ENCODE measurements at places on chromosomes 7 and 10.
A peak's percentile ranks its signal among the peaks of the same experiment; 100 is the strongest.

DNA sequence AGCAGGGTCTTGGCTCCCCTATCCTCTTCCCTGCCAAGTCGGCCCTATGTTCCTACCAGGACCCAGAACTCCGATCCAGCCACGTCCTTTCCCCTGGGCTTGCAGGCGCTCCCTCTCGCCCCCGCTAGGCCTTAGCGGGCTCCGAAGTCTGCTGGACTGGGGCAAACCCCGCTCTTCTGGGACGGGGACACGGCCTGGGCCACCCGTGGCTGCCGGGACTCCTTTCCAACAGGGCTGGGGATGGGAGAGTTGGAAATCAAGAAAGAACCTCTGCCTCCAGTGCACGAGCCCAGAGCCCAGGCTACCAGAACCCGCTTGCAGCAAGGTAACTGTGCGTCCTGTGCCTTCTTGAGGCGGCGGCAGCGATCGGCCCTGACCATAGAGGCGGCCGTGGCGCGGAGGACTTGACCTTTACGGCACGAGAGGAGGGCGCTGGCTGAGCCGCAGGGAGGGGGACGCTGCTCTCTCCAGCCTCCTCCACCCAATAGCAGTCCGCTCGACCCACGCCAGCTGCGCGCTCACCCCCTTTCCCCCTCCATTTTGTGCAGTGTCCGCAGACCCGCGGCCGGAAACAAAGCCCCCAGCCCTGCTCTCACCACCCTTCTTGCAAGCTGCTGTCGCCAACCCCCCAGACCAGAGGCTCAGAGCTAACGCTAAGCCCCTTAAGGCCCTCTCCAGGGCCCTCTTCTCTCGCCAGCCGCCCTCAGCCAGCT lies 7.0 kb upstream of the HOXA11 start:
- DNase-seq, result no peak

DNA sequence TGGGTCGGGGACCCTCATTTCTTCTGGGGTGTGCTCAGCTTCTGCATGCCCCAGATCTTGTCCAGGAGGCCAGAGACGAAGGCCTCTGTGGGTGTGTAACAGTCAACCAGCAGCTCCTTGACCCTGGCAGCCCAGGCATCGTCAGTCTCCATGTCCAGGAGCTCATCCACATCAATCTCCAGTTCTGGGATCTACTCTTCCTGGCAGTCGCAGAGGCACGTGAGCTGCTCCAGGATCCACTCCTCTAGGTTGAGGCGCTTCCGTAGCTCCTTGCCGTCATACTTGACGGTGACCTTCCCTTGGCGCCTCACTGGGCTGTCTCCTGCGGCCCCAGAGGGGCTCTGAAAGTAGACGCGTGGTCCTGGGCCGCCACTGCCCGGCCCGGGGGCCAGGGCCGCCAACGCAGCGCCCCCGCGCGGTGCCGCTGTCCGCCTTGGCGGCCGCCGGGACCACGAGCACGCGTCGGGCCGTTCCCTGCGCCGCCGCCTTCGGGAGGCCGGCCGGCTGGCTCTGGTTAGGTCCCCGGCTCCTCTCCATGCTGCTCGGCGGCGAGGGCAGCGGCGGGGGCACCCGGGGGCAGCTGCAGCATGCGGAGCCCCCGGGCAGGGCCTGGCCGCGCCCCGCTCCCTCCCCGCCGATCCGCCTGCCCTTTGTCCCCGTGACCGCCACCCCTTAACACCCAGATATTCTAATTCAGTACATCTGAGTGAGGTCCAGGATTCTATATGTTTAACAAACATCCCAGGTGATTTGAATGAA lies 170.5 kb downstream of the SEPTIN7 start:
- DNase-seq, result no peak

GRCh38 chr10:71294091-71294561 lies 24.9 kb upstream of the SLC29A3 start:
- DNase-seq, result no peak

- DNase-seq, result no peak
Observed at GRCh38 chr10:94052281-94052680, 58.5 kb downstream of the PLCE1 start.

GRCh38 chr10:79248341-79249185 lies 98.7 kb upstream of the PPIF start:
- DNase-seq, result no peak

- DNase-seq, result no peak
Observed at GRCh38 chr7:3080106-3080505, 36.4 kb upstream of the CARD11 start.

- DNase-seq, result no peak
Observed at GRCh38 chr10:77563638-77564270, 73.9 kb downstream of the KCNMA1 start.

DNA sequence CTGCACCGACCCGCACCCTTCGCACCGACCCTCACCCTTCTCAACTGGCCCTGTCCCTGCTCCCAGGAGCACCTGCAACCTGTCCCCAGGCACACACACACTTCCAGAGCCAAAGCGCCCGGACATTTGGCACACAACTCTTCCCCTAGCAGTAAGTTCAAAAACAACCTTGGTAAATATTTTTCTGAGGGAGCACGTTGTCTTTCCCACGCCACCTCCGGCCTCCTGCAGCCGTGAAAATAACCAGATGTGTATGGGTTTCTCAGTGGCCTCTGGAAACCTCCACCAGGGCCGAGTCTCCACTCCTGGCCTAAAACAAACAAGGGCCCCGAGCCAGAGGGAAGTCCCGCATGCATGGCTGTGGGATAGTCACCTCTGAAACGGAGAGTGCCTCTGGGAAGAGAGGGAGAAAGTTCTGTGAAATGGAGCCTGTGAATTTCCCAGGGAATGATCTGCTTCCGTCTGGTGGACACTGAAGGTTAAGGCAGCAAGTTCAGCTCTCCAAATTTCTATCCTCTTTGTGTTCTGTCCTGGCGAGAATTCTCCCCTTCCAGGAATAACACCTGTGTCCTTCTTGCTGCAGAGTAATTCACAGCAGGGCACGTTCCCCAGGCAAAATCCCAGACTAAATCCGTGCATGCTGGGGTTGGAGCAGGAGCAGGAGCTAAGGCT lies 15.8 kb downstream of the PODXL start:
- no peak for DNase-seq

DNA sequence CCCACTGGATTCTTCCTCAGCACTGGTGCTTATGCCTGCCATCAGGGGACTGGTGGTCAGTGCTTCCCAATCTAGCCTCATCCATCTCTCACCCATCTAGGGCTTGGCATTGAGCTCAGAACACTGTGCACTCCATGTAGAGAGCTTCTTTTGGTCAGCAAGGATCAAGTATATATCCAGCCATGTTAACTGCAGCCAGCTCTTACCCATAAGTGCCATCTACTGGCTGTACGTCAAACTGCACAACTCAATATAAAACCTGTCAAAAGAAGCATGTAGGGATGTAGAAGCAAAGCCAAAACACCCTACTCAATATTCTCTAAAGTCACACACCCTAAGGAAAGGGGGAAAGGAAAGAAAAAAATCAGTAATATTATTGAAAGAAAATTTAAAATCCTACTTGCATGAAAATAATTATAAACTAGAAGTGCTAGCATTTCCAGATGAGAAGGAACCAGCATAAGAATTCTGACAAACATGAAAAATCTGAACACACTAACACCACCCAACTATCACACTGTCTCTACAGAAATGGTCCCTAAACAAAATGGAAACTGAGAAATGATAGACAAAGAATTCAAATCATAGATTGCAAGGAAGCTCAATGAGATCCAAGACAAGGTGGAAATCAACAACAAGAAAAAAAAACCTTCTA lies 531.1 kb upstream of the STEAP1 start:
- DNase-seq, result peak; percentile 12

- DNase-seq, result no peak
Observed at GRCh38 chr7:70356085-70356786, 758.0 kb downstream of the AUTS2 start.

DNA sequence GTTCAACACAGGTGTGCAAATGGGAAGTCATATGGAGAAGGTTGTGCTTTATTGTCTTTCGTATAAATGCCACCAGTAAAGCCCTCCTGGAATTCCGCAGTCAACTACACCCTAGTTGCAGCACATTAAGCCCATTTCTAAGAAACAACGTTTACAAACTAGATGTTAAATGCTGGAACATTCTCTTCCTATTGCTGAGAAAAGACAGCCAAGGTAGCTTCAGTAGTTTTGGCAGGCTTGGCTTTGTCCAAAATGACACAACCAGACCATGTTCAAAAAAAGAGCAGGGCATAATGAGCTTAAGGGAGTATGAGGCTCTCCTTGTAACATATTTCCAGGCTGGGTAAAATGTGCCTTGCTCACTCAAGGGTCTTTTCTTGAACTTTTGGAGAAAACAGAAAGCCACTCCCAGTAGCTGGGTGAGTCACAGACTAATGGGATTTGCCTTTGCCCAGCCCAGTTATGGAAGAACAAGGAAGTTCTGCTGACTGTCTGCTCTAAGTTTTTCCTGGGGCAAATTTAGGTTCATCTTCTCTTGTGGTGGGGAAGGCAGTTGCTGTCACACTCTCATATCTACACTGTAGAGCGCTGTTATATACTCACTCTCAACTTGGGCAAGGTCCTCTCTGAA lies 238.7 kb downstream of the PLXNA4 start:
- no peak for DNase-seq

DNA sequence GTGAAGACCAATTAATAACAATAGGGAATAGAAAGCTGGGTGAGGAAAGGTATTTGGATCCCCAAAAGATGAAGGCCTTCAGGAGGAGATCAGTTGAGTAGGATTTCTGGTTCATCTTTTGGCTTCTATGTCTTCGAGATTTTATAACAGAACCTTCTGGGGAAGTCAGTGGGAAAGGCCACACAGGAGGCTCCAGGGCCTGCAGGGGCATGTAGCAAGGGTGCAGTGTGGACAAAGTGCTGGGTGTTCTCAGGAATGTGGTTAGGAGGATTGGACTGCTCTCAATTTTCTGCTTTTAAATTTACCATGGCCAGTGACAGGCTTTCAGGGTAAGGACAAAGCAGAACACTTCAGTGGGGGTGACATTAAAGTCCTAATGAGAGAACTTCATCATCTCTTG lies 378.0 kb downstream of the CCSER2 start:
- DNase-seq, result no peak

- DNase-seq, result no peak
Observed at GRCh38 chr7:96218664-96219243, 103.1 kb downstream of the SLC25A13 start.

- no peak for DNase-seq
Observed at GRCh38 chr7:21587139-21587784, 44.4 kb downstream of the DNAH11 start.

DNA sequence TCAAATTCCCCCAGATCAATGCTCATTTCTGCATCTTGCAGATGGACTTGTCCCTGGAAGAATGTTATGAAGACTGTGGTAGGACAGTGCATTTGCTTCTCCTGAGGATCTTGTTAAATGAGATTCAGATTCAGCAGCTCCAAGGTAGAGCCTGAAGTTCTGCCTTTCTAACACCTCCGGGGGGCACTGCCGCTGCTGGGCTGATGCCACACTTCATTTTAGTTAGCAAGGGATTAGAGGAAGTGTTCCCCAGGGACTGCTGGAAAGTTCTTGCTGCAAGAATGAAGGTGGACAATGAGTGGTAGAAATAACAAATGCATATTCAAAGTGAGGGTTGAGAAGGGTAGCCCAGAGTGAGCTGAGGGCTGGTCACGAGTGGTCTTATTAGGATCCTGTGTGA lies 434.3 kb upstream of the AKR1E2 start:
- no peak for DNase-seq

DNA sequence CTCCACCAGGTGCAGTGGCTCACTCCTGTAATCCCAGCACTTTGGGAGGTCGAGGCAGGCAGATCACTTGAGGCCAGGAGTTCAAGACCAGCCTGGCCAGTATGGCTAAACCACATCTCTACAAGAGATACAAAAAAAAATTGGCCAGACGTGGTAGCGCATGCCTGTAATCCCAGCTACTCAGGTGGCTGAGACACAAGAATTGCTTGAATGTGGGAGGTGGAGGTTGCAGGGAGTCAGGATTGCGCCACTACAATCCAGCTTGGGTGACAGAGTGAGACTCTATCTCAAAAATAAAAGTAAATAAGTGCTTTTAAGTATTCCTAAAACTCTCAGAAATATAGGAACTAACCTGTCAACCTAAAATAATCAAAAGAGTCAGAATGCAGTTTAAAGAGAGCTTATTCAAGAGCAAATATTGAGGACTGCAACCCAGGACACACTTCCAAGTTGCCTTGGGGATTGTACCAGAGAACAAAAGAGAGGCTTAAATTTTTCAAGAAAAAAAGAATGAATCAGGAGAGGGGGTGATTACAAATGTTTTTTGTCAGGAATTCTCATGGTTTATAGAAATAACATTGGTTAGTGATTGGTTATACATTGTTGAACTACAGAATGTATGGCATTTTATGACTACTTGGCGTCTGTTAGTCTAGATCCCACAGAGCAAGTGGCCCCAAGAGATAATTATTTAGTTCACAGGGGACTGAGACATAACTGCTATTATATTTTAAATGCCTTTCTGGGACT lies 33.2 kb upstream of the PPP1R9A start:
- no peak for DNase-seq

GRCh38 chr10:12470719-12471118 lies 121.4 kb downstream of the CAMK1D start:
- no peak for DNase-seq

GRCh38 chr7:87344446-87344845 lies 1.0 kb upstream of the CROT start:
- no peak for DNase-seq

DNA sequence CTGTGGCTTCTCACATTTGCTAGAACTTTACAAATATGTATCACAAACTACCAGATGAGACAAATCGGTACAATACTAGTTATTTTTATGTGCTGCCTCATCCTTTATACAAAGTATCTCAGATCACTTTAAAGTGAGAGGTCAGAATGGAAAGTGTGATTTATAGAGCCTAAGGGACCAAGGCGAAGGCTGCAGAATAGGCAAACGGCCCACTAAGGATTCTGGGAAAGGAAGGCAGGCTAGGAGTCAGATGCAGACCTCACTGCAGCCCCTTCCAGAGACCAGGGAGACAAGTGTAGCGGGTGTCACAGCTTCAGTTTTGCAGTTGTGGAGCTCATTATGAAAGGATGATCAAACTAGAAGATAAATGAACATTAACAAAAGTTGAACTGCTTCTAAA lies 190.6 kb downstream of the HIBADH start:
- DNase-seq, result no peak

DNA sequence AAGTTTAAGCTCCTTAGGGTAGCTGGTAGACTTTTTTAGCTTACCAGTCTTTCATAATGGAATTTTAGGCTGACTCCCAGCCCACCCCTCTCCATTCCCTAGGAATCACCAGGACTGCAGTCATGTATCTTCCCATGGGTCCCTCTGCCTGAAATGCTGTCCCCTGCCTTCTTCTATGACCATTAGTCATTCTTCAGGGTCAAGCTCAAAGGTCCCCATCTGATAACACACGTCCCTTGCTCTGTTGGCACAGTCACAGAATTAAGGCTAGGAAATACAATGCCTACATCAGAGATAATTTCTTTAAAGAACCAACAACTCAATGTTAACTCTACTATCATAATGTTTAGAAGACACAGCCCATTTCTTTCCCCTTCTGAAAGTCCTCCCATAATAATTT lies 140.6 kb downstream of the RAPGEF5 start:
- DNase-seq, result no peak

DNA sequence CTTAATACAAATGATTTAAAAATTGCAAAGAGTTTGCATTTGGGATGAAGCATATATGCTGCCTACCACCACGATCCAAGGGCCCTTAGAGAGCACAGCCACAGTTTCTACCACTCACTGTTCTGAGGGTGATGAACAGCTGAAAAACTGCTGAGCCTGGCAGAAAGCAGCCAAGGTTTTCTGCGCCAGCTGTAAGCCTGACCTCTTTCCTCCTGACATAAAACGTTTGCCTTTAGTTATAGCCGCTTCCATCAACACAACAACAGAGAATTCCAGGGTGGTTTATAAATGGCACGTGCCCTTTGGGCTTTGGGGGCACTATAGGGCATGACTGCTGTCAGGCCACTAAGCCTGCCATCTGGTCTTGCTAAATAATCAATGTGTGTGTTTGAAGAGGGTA lies 222.8 kb downstream of the RELN start:
- DNase-seq, result no peak

GRCh38 chr10:95324436-95325268 lies 33.8 kb upstream of the PDLIM1 start:
- no peak for DNase-seq

Data from stimulated activated CD4-positive, alpha-beta T cell treated with anti-CD3 and anti-CD28 coated beads, Interleukin-12 subunit alpha, Interleukin-12 subunit beta, amount 100 ng/mL, for 48 hours (primary cell).